ENCODE measurements at places on chromosomes 7 and 10.

DNA sequence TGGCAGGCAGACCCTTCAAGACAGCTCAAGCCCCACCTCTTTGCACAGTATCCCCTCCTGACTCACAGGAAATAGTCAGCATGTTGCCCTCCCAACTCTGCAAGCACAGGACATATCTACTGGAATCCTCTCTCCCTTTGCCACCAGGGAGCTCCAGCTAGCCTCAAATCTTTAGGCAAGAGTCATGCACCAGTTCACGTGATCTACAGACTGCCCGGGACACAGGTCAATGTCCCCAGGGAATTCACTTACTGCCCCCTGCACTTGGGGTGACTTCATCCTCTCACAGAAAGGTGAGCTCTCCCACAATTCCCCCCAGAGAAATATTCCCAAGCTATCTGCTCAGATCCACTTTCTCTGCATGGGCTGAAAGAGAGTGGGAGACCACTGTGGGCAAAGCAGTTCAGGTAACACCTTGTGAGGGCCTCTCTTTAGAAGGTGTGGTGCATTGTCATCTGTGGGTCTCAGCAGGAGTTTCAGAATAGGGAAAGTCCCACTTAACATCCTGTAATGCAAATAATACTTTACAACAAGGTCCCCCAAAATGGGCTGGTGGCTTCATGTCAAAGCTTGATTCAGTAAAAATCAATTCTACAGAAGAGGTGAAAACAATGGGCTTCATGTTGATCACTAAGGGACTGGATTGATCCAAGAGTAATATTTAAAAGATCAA, 129.9 kb downstream of the NOC3L start:
- DNase-seq, result no peak

DNA sequence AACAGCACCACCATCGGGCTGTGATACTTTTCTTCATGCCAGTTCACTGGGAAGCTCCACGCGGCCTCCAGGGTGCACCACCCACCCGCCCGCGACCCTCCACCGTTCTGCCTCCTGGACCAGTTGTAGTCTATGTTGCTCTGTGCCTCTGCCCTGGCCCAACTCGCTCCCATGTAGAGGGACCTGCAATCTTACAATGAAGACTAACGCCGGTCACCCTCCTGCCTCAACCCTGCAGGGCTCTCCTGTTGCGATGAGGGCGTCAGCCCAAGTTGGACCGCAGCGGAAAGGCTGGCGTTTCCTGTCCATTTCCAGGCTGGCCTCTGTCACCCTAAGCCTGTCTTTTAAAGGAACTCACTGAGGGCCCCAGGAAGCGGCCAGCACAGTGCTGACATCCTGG, 34.9 kb downstream of the IL15RA start:
- DNase-seq, result no peak

GRCh38 chr10:121597504-121598262, 561 bp downstream of the FGFR2 start:
- DNase-seq, result no peak

DNA sequence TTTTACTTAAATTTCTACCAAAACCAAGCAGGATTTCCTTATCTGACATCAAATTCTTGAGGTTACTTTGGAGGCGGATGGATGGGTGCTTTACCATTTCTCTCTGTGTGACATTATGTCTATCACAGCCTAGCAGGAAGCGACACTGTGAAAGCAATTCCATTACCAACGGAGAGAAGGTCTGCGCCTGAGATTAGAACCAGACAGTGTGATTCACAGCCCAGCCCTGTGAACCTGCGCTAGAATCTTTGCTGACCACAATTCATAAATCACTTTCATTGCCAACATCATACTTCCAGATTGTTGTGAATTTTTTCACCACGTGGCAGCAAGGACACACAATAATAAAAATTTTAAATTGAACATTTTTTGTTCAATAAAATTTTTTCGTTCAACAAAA, 126.5 kb downstream of the CUBN start:
- DNase-seq, result no peak

- no peak for DNase-seq
Observed at GRCh38 chr7:155874010-155874409, 61.7 kb upstream of the SHH start.

- DNase-seq, result no peak
Observed at GRCh38 chr7:47763063-47763974, 181.4 kb upstream of the TNS3 start.

DNA sequence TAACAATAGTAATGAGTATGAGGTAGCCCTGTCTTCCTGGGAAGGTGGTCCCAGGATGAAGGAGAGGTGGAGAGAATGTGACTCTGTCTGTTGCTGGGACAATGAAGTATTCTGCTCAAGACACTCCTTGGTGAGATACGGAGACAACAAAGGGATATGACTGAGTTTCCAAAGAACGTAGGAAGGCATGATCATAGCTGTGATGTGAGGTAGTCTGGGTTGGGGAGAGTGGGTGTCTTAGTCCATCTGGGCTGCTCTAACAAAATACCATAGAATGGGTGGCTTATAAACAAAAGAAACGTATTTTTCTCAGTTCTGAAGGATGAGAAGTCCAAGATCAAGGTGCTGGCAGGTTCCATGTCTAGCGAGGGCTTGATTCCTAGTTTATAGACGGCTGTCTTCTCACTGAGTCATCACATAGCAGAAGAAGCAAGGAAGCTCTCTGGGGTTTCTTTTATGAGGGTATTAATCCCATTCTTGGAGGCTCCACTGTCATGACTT, 84.9 kb upstream of the RHOBTB1 start:
- no peak for DNase-seq

- no peak for DNase-seq
Observed at GRCh38 chr7:36064676-36065075, 88.4 kb upstream of the EEPD1 start.

DNA sequence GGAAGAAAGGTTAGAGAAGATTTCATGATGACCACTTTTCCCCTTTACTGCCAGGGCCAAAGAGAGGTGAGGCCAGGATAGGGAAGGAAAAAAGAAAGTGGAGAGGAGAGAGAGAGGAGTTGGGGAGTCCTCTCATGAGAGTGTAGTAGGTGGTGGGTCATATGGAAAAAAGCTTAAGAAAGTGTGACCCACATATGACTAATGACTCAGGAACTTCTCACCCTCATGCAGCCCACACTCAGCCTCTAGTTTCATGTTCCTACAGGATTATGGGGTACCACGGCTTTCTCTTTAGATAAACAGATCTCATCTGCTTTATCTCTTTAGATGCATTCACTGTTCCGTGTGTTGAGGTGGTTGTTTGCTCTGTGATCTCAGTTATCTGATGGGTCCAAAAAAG, 462.5 kb upstream of the IGFBP3 start:
- no peak for DNase-seq

DNA sequence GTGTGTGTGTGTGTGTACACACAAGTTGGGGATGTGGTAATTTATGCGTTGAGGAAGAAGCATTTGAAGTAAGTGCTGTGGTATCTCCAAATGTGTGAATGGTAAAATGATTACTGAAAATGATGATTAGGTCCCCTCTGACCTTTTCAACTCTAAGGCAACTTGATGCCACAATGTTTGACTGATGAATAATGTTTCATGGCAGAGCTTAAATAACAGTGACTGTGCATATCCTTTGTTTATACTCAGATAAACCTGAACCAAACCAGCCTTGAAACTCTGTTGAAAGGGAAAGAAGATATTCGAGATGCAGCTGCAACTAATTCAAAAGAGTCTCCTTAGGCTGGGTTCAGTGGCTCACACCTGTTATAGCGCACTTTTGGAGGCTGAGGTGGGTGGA, 64.8 kb upstream of the YAE1 start:
- no peak for DNase-seq

GRCh38 chr7:32868116-32868515, 23.4 kb downstream of the KBTBD2 start:
- DNase-seq, result no peak

DNA sequence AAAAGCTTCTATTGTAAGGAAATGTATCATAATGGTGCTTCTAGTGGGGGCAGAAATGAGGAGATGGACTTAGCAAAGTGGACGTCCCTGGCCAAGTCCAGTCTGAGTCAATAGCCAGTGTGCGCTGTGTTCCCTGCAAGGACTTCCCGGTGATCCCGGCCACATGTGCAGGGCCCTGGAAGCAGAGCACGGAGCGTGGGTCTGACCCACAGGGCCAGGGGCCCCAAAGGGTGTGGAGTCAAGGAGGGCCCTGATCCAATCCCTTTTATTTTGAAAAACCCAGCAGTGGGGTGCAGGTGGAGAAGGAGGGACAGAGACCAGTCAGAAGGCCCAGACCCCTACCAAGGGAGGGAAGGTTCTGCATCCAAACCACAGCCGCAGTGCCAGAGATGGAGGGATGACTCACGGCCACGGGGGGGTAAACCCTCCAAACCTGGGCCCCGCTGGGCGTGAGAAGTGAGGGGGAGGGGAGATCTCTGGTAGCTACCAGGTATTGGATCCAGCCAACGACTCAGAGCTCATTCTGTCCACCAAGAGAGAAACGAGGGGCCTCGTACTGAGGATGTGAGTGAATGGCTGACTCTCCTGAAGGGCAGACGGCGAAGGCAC, 57.2 kb upstream of the VIPR2 start:
- DNase-seq, result no peak

DNA sequence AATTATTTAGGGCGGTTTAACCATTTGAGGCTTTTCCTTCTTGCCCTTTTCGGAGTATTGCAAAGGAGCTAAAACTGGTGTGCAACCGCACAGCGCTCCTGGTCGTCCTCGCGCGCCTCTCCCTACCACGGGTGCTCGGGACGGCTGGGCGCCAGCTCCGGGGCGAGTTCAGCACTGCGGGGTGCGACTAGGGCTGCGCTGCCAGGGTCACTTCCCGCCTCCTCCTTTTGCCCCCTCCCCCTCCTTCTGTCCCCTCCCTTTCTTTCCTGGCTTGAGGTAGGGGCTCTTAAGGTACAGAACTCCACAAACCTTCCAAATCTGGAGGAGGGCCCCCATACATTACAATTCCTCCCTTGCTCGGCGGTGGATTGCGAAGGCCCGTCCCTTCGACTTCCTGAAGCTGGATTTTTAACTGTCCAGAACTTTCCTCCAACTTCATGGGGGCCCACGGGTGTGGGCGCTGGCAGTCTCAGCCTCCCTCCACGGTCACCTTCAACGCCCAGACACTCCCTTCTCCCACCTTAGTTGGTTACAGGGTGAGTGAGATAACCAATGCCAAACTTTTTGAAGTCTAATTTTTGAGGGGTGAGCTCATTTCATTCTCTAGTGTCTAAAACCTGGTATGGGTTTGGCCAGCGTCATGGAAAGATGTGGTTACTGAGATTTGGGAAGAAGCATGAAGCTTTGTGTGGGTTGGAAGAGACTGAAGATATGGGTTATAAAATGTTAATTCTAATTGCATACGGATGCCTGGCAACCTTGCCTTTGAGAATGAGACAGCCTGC, 3.1 kb downstream of the FZD1 start:
- no peak for DNase-seq

- DNase-seq, result no peak
Observed at GRCh38 chr10:97217299-97217698, 31.5 kb upstream of the SLIT1 start.

GRCh38 chr7:152435384-152436110, at the start of gene KMT2C:
TSS of gene KMT2C (minus strand) at chr7:152436003. CDS start at chr7:152435786, 217 bp downstream.
- DNase-seq, result no peak

DNA sequence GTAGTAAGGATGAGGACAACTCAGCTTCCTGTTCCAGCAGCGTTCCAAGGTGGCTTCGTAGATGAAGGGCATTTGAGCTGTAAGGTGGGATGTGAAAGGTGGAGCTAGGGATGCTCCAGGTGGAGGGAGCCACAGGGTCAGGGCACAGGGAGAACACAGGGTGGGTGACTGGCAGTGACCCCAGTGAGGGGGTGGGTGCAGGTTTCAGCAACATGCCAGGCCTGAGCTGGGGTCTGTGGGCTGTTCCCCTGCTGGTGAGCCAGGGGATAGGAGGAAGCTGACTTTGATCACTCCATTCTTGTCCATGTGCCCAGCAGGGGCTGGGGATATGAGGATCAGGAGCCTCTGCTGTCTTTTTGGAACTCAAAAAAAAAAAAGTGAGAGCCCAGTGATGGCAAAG, 33.2 kb downstream of the CDH23 start:
- no peak for DNase-seq

GRCh38 chr10:78774614-78774998, 294.2 kb upstream of the ZMIZ1 start:
- no peak for DNase-seq

- DNase-seq, result no peak
Observed at GRCh38 chr10:49508654-49509053, 30.3 kb downstream of the ERCC6 start.

DNA sequence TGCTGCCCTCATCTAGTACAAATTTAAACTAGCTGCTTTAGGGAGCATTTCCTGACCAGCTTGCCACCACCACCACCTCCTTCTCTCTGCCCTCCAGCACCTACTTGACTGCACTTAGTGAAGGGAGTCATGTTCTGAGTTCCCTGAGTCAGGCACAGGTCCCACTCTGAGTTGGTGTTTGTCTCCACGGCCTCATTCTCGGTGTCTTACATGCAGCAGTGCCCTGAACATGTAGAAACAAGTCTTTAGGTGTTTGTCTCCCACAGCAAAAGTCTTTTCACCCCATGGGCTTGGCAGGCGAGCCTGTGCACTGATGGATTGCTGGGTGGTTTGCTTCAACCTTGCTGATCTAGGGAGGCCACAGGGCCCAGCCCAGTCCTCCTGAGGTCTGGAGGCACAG, 16.9 kb downstream of the TSPAN14 start:
- DNase-seq, result no peak

GRCh38 chr7:103420857-103421384, 25.1 kb downstream of the SLC26A5 start:
- no peak for DNase-seq

DNA sequence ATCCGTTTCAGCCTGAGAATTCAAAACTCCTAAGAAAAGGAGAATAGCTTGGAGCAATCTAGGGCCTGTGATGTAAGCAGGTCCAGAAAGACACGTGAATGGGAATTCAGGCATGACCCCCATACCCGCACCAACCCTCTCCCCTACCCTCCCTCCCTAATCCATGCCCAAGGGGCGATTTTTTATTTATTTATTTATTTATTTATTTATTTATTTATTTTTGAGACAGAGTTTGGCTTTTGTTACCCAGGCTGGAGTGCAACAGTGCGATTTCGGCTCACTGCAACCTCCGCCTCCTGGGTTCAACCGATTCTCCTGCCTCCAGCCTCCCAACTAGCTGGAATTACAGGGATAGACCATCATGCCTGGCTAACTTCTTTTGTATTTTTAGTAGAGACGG, 16.6 kb upstream of the EIF4H start:
- no peak for DNase-seq

Data from right renal pelvis (tissue), 4 donors.